ENCODE measurements at places on chromosomes 7 and 10. TPM values are rescaled to one million over a fixed set of nuclear protein-coding genes. Genes with fewer than 3 reads are reported as not detected.

The PRF1 gene
- total RNA-seq: 1.3 TPM

The GPR158 gene
- total RNA-seq: 18.8 TPM

- DNase-seq: no peak
Measured at GRCh38 chr7:8105449-8106095, 137.0 kb downstream of the GLCCI1 start.

- no peak for DNase-seq
Measured at GRCh38 chr7:129664029-129665012, 52.8 kb downstream of the NRF1 start.

GRCh38 chr10:43899224-43899959 lies 250.7 kb upstream of the ZNF32 start:
- no peak for DNase-seq

Data from dorsolateral prefrontal cortex (tissue), 122 donors.